Activated CD4-positive, CD25-positive, alpha-beta regulatory T cell treated with anti-CD3 and anti-CD28 coated beads, Interleukin-2, amount 50 U/mL, for 16 hours (primary cell): ENCODE measurements at places on chromosomes 3 and 15.

- DNase-seq = no peak
Measured at GRCh38 chr3:32782407-32782806, 35.4 kb upstream of the TRIM71 start.

GRCh38 chr3:129460155-129460554 is 20.1 kb downstream of the IFT122 start:
- no peak for DNase-seq

- DNase-seq = no peak
Measured at GRCh38 chr3:188797045-188797444, 374.7 kb upstream of the TPRG1 start.

- DNase-seq = no peak
Measured at GRCh38 chr3:52110502-52110901, 43.7 kb downstream of the POC1A start.

- no peak for DNase-seq
Measured at GRCh38 chr3:42884324-42884723, 8.6 kb upstream of the CYP8B1 start.

GRCh38 chr3:184333190-184333589 is 4.2 kb upstream of the FAM131A start:
- DNase-seq = no peak

- DNase-seq = no peak
Measured at GRCh38 chr3:112123548-112123947, 9.5 kb downstream of the GCSAM start.

DNA sequence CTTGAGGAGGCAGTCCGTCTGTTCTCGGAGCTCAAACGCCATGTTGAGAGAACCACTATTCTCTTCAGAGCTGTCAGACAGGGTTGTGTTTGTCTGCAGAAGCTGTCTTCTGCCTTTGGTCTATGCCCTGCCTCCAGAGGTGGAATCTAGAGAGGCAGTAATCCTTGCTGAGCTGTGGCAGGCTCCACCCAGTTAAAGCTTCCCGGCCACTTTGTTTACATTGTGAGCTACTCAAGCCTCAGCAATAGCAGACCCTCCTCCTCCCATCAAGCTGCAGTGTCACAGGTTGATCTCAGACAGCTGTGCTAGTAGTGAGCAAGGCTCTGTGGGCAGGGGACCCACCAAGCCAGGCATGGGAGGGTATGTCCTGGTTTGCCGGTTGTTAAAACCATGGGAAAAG is 8.9 kb downstream of the OR5AC2 start:
- no peak for DNase-seq

DNA sequence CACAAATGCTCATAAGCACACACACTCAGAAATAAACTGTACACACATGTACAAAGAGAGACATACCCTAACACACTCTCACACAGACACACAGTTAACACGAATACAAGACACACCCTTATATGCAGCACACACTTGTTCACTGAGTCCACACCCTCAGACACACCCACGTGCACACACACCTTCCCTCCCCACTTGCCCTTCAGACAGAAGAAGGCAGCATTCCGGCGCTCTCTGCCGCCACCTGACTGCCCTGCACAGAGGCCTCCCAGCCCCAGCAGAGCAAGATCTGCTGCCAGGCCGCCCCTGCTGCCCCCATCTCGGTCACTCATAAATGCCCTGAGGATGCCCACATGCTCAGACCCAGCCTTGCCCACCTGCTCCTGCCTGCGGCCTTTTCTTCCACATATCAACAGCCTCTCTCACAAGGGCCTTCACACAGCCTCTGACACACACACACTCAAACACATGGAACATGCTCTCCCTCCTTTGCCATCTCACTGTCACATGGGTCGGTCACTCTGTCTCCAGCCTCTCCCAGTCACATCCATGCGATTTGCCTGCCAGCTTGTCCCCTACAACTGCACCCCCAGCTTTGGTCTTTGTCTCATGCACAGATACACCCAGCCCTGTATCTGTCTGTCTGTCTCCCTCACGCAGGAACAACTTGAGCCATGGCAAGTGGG is 71.1 kb downstream of the EPHB3 start:
- no peak for DNase-seq

GRCh38 chr15:79179108-79179561 is 88.6 kb upstream of the RASGRF1 start:
- DNase-seq = no peak

- DNase-seq = no peak
Measured at GRCh38 chr15:56038015-56038414, 44.6 kb upstream of the NEDD4 start.

DNA sequence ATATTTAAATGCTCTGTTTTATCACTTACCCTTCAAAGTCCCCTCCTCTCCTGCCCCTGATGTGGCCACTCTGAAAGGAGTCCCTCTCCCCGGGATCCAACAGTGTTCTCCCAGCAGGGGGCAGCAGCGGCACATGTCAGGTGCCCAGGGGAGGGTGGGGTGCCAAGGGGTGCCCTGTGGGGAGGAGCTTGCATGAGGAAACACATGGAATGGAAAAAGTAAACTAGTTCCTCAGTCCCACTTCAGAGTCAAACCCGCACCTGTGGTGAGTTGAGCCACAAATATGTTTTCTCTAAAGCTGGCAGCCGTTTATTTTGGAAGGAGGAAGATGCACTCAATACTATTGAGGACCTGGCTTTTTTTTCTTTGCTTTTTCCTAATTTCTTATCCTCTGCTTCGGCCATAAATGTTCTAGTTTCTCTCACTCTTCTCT is 30.1 kb upstream of the NRROS start:
- DNase-seq = peak; percentile 94

DNA sequence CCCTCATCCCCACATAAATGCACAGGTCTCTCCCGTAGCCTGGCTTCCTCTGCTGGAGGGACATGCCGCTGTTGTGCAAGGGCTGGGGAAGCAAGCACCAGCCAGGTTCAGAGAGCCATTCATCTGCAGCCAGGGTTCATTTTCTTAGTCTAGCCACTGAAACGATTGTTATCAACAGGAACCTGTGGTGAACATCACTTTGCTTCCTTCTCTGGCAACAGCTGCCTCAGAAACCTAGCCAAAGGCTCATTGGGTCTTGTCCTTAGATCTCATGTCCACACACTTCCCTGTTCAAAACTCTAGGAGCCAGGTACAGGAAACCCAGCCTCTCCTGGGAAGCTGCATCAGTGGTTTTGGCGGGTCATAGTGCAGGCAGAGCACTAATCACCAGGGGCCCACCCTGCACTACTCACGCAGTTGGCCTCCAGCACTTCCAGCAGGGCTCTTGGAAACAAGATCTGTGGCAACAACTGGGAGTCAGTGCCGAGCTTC is 47.0 kb downstream of the OXNAD1 start:
- no peak for DNase-seq

DNA sequence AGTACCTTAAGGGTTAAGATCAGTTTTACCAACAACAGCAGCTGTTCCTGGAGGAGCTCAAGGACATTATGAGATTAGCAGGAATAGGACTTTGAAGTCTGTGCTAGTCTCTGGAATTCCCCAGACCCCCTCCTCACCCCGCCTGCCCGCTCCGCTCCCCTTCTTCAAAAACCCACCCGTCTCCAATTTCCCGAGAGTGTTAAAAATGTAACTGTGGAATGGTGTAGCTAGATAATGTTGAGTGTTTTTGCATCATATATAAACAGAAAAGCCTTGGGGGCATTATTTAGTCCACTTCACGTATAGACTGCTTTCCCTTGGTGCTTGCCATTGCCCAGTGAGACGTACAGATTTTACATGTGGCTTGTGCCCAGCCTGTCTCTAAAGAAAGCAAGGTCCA is 65.0 kb upstream of the SEMA6D start:
- DNase-seq = no peak

DNA sequence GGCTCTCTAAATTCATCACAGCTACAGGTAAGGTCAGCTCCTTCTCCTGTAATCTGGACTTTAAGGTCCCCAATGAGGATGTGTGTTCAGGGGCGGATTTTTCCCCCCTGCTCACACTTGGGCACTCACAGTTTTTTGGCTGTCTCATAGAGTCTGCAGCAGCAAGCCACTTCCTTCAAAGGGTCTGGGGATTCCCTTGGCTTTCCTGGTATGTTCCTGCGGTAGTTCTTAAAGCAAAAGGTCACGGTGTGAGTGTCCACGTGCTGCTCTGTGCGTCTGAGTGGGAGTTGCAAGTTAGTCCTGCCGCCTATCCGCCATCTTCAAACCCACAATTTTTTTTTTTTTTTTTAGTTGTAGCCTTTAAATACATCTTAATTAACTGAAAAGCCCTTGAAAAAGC is 15.4 kb upstream of the CFAP20DC start:
- no peak for DNase-seq

- no peak for DNase-seq
Measured at GRCh38 chr3:38605981-38606380, 43.5 kb downstream of the SCN5A start.

DNA sequence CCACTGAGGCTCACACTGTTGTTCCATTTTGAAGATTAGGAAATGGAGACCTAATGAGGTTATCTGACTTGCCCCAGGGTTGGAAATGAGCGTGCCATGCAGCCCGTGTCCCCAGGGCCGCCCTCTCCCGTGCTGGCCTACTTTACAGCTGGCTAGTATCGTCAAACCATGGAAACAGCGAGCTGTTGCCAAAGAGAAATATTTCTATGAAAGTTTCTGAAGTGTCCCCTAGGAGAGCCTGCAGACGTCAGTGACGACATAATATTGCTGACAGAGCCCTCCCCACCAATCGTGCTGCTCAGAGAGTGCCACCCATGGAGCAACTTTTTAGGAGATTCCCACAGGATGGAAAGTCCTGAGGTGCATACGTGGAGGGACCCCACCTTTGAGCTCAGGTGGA is 11.2 kb upstream of the FAM174B start:
- DNase-seq = no peak

DNA sequence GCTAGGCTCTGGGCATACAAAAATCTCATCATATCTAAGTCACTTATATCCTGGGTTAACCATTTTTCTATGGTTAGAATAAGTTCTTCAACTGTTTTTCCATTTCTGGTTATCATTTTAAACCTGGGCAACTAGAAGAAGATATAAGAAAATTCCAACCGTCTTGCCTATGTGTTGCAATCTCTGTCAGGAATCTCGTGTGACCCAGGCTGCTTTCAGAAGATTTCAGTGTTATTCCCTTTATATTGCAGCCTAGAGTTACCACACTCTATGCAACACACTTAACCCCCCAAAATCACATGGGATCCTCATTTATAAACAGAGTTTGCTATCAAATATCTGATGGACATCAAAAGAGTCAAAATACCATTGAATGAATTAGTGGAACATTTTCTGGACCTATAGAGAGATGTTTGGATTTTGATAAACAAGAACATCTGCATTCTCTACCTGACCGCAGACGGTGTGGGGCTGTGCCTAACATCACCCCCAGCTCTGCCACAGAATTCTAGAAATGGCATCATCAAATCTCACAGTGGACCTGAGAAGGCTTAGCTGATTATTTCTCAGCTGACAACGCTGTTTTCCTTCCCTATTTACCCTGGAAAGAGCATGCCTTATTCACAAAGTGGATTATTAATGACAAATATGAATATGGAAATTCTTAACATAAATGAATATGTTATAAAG is 515.7 kb downstream of the NTRK3 start:
- no peak for DNase-seq

GRCh38 chr15:34109797-34110663 is 8.1 kb downstream of the PGBD4 start:
- DNase-seq = no peak

- DNase-seq = no peak
Measured at GRCh38 chr3:9976721-9977709, 9.6 kb downstream of the EMC3 start.

- no peak for DNase-seq
Measured at GRCh38 chr3:124783696-124784095, 53.4 kb downstream of the UMPS start.

GRCh38 chr15:41020311-41020710 is 67.0 kb downstream of the CHAC1 start:
- DNase-seq = no peak

DNA sequence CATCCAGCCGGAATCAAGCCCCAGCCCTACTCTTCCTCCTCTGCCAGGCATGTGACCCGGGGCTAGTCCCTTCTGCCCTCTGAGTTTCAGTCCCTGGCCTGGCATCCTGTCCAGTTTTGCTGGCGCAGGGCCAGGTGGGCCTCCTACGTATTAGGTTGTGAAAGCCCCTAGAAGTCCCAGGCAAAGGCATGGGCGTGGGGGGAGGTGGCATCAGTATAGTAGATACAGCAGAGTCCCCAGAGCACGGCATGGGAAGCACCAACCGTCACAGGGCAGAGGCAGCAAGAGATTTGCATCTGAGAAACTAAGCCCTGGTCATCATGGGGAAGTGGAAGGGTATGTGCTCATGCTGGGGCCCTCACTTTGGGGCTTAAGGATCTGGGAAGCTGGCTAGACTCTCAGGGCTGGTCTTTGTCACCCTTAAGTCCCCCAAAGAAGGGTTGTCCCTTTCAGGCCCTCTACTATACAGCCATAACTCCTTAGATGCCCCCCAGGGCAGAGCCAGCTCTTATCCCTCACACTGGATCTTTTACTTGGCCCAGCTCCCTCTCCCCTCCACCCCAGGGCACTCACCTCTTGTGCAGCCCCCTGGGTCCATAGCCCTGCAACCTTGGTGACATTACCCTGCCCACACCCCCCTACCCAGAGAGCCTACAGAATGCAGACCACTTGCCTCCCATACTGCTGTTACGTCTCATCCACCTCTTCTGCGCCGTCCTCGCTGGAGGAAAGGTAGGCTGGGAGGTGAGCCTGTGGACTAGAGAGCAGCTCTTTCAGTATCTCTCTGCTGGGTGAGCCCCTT is 11.3 kb downstream of the NBEAL2 start:
- DNase-seq = no peak
